Neural cell (in vitro differentiated cells): ENCODE measurements at places on chromosomes 2 and 18. TPM values are rescaled to one million over a fixed set of nuclear protein-coding genes. Genes with fewer than 3 reads are reported as not detected.

FSHR gene
- 0.36 TPM in 1 of 2 replicates, not detected in the other for polyA plus RNA-seq

NEU2 gene
- not detected in 2 replicates for polyA plus RNA-seq

RBM44 gene
- polyA plus RNA-seq, result 2.5 and 3.5 TPM in 2 replicates

LHCGR gene
- not detected in 2 replicates for polyA plus RNA-seq

FBXO41 gene
- 6.0 and 6.7 TPM in 2 replicates for polyA plus RNA-seq

SCN9A gene
- 8.3 and 10.4 TPM in 2 replicates for polyA plus RNA-seq

ADD2 gene
- polyA plus RNA-seq, result 52.5 and 73.6 TPM in 2 replicates

KCNG2 gene
- polyA plus RNA-seq, result not detected in 2 replicates

ITGB6 gene
- polyA plus RNA-seq, result 6.1 and 8.3 TPM in 2 replicates

CAPN14 gene
- 2.1 and 3.0 TPM in 2 replicates for polyA plus RNA-seq

DYSF gene
- polyA plus RNA-seq, result 0.04 TPM in 1 of 2 replicates, not detected in the other

FOXD4L1 gene
- polyA plus RNA-seq, result 0.82 and 1.6 TPM in 2 replicates

REG1B gene
- polyA plus RNA-seq, result not detected in 2 replicates

TMEM18 gene
- polyA plus RNA-seq, result 49.3 and 58.6 TPM in 2 replicates

ABCB11 gene
- polyA plus RNA-seq, result not detected in 2 replicates

LMAN1 gene
- polyA plus RNA-seq, result 49.8 and 50.3 TPM in 2 replicates

GATA6 gene
- not detected in 2 replicates for polyA plus RNA-seq

ZNF385B gene
- 0.30 and 0.31 TPM in 2 replicates for polyA plus RNA-seq

APLF gene
- 0.40 and 0.45 TPM in 2 replicates for polyA plus RNA-seq

PSMA8 gene
- not detected in 2 replicates for polyA plus RNA-seq

ELOA2 gene
- polyA plus RNA-seq, result not detected in 2 replicates

TCF7L1 gene
- polyA plus RNA-seq, result 0.14 TPM in 1 of 2 replicates, not detected in the other

RNPEPL1 gene
- 16.1 and 23.3 TPM in 2 replicates for polyA plus RNA-seq

PARD3B gene
- polyA plus RNA-seq, result 0.36 and 0.54 TPM in 2 replicates

TRABD2A gene
- polyA plus RNA-seq, result 0.17 and 2.7 TPM in 2 replicates

CCDC148 gene
- polyA plus RNA-seq, result 1.5 and 1.8 TPM in 2 replicates

ODC1 gene
- 1,046 and 1,107 TPM in 2 replicates for polyA plus RNA-seq

SLC9A2 gene
- 0.09 and 0.26 TPM in 2 replicates for polyA plus RNA-seq

ALPP gene
- polyA plus RNA-seq, result not detected in 2 replicates

MATN3 gene
- polyA plus RNA-seq, result 0.60 and 0.90 TPM in 2 replicates

FIGN gene
- polyA plus RNA-seq, result 0.71 and 1.0 TPM in 2 replicates

FZD7 gene
- polyA plus RNA-seq, result 0.76 and 1.8 TPM in 2 replicates
